Activated gamma-delta T cell treated with anti-CD3 and anti-CD28 coated beads, Interleukin-2, amount 50 U/mL, for 16 hours (primary cell): ENCODE measurements at places on chromosomes 6 and 20.

- DNase-seq, result peak; percentile 70
Observed at GRCh38 chr20:64057628-64058498, 5.1 kb upstream of the TCEA2 start.

GRCh38 chr20:10972219-10972860 is 298.5 kb upstream of the JAG1 start:
- DNase-seq, result no peak

DNA sequence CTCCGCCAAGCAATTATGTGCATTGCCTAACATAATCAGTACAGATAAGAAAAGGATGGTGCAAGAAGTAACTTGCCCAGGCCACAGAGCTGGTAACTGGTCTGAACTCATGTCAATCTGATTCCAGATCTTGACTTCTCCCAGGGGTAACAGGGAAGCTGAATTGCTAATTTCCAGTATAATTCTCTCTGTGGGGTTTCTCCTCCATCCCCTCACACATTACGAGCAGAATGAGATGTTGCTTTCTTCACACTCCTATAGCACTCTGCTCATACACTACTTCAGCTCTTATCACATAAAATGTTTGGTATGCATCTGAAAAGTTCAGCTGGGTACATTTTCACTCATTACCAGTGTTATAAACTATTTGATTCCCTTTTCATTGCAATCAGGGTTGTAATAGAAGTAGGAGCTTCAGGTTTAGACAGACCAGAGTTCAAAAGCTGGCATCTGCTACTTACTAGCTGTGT is 24.0 kb upstream of the LRRC1 start:
- no peak for DNase-seq

- no peak for DNase-seq
Observed at GRCh38 chr20:51697096-51697826, 70.9 kb downstream of the ATP9A start.

DNA sequence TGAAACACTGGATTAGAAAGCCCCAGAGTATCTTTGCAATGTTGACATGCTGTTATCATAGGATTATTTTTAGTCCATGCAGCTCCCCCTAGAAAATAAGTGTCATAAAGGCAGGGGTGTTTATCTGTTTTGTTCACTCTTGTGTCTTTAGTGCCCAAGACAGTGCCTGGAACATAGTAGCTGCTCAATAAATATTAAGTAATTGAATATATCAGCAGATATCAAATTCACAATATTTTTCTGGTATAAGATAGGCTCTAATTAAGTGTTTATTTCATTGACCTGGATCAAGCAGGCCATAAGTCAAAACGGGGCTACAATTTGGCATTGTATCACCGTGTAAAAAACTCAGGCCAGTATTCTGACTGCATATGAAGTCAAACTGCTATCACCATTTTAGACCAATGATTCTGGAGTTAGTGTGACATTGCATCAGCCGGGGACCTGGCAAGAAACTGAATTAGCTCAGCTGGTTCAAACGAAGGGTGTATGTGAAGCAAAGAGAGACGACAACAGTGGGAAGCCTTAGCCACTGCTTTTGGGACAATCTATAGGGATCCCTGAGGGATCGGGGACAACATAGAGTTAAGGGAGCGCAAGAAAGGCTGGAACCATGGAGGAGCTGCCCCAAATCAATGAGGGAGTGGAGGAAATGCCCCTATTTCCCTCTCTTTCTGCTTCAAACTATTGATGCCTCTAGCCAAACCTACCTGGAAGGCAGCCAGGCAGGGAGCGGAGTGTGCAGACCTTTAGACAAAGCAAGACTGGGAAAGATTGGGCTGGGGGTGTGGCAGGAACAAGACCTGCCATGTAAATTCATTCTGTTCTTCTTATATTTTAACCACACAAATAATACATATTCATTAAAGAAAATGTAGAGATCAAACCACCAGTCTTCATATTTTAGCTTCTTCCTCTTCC is 112.2 kb downstream of the PLEKHG1 start:
- DNase-seq, result no peak

DNA sequence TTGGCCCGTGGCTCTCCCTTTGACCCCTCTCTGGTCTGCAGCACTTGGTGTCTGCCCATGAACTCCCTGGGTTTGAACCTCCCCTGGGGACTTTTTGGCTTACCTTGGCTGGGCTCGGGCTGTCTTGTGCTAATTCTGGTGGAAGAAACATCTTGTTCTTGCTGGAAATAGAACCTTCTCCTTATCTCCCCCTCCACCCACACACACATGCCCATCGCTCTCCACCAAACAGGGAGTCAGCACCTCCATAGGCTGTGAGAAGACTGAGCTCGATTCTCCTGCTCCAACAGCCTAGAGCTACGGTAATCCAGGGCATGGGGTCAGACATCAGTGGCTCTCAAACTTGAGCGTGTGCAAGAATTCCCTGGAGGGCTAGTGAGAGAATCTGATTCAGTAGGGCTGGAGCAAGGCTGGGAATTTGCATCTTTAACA is 114.4 kb upstream of the SLC22A23 start:
- no peak for DNase-seq

DNA sequence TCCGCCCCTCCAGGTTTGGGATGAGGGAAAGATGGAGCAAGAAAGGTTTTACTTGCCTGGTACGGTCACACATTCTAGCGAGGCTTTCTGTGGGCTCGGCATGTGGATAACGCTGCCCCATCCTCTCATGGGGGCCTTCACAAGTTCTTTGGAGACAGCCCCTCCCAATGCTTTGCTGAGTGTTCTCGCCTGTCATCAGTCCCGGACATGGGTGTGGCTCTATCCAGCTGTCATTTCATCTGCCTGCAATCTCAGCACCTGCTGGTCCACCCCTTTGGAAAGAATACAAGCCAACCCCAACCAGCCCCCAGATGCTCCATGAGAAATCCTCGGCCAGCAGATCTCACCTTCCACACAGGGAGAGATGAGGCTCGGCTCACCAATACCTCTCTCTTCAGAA is 30.3 kb upstream of the MDGA1 start:
- no peak for DNase-seq

DNA sequence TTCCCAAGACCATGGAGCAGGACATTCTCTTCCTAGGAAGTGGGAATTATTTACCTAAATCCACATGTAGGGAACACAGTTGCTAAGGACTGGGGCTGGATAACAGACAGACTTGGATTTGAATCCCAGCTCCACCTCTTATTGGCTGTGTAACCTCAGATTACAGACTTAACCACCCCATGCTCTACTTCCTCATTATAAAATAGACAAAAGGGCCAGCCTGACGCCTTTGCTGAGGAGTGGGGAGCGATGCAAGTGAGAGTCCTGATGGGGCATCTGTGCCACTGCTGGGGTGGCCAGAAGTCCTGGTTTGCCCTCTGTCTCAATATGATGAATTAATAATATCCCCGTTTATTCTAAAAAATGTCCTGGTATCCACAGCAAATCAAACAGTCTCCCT is 46.8 kb downstream of the SPATA2 start:
- DNase-seq, result no peak

DNA sequence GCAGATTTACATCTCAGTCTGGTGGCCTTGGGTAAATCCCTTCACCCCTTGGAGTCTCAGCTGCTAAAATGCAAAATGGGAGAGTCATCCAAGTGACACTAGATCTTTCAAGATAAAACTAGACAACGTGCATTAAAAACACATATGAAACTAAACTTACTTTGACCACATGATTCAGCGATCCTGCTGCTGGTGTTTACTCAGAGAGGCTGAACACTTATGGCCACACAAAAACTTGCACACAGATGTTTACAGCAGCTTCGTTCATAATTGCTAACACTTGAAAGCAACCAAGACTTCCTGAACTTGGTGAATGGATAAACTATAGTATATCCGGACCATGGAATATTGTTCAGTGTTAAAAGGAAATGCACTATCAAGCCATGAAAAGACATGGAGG is 55.3 kb upstream of the GPR6 start:
- DNase-seq, result no peak

- no peak for DNase-seq
Observed at GRCh38 chr6:129276461-129276860, 393.5 kb downstream of the LAMA2 start.

DNA sequence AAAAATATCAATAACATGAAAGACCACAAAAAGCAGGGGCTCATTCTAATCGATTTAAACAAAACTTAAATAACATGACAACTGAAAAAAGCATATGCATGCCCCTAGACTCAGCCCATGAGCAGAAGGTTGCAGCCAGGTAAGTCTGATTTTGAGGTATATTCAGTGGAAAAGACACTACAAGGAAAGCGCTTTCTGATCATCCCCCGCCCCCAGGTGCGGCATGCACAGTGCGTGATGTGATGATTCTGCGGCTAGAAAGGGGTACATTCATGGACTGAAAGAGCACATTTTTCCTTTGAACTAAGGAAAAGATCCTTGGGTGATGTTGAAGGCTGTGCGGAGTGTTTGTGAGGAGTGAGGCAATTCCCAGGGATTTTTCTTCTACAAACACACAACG is 16.9 kb upstream of the FOXC1 start:
- DNase-seq, result no peak

- no peak for DNase-seq
Observed at GRCh38 chr20:61529354-61529753, 277.3 kb downstream of the CDH4 start.
